CD4-positive, alpha-beta memory T cell (primary cell): ENCODE measurements at places on chromosomes 5 and 9. TPM values are rescaled to one million over a fixed set of nuclear protein-coding genes. Genes with fewer than 3 reads are reported as not detected.

- DNase-seq, result no peak
Observed at GRCh38 chr9:35367451-35367850, 122.5 kb upstream of the RUSC2 start.

Gene SLC6A3
- not detected for total RNA-seq

DNA sequence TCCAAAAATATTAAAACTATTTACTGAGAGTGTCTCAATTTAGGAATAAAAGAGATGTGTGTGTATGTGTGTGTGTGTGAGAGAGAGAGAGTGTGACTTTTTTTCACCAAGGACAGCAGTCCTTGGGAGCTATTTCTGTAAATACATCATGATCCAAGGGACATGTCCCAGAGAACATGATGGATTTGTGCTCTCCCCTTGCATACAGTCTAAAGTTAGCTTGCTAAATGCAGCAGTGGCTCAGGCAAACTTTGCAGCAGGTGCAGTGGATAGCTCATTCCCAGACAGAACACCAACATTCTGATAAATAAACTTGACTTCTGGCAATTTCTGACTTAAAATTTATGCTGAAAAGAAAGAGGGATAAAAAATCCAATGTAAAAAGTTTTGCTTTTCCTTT, 55.4 kb upstream of the SGCD start:
- no peak for DNase-seq

- no peak for DNase-seq
Observed at GRCh38 chr9:136143215-136144001, 24.7 kb upstream of the TMEM250 start.

- no peak for DNase-seq
Observed at GRCh38 chr5:58490402-58491050, 709 bp upstream of the GAPT start.

Gene C5orf58
- total RNA-seq, result not detected
